ENCODE measurements at places on chromosomes 11 and 22.

DNA sequence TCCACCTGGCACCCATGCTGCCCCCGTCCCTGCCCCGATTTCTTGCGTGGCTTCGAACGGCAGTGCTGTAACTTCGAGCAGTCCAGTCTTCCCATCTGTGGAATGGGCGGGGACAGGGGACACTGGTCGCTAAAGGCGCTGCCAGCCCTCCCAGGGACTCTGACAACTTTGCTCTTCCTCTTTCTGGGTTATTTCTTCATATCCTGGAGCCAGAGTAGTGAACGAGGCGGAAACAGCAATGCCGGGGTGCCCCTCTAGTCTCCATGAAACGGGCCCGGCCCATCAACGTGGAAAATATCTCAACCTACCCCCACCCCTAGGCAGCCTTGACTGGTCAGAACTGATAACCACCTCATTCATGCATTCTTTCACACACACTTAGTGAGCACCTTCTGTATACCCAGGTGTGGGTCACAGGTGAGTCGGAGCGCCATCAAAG lies 42.8 kb downstream of the TRIOBP start:
- no peak for DNase-seq

DNA sequence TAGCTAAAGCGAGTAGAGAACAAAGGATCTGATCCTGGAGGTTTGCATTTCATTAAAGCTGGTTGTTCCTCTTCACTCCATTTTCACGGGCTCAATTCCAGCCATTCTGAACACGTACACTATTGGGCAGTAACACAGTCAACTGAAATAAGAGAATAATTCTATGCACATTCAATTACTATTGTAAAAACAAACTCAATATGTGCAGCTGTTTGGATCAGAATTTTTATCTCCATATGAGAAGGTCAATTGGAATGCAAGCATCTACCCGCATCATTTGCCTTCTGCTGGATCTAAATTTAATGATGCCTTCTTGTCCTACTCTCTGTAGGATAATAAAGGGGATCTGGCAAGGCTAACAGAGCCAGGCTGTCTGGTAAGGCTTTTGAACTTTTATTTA lies 562.8 kb upstream of the CCDC179 start:
- DNase-seq, result no peak

DNA sequence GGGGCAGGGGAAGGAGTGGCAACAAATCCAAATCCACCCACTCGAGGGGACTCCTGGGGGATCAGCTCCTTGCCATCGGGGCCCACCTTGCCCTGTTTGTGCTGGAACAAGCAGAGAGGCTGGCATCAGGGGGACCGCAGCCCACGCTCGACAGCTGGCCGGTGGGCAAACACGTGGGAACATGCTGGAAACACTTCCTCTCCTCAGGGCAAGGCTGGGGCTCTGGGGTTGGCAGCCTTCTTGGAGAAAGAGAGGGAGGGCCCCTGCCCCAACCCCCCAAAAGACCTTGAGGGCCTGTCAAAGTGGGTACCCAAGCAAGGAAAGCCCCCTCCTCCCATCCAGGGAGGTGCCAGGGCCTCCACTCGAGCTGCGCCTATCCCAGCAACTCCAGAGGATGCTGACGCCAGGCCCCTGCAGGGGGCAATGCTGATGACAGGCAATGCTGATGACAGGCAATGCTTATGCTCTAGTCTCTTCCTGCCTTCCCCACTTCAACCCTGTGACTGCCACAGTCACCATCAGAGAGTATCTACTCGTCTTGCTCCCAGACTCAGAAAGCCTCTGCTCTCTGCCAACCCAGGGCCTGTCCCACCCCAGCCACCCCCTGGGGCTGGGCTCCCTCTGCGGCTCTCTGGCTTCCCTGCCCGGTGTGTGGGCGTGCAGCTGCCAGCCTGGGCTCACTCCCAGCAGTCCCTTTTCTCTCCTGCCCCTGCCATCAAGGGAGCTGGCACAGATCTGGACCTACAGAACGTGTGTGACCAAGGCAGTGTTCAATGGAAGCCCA lies 6.0 kb downstream of the ESS2 start:
- DNase-seq, result no peak

- DNase-seq, result peak; percentile 54
Measured at GRCh38 chr22:31526270-31526669, 29.9 kb downstream of the SFI1 start.

DNA sequence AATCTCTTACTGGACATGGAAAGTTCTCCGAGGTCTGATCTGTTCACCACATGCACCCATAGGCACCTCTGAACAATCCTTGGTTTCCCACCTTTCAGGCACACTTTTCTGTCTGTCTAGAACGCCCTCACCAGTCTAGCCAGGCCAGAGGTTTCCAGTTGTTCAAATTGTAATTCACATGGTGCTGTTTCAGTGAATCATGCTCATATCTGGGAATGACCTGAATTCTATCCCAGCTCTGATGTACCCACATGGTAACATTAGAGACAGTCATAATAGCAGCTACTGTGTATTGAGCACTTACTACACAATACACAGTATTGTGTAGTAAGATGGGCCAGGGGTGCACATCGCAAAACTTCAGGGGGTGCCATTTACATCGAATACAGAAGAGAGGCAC lies 138.2 kb downstream of the COMMD9 start:
- DNase-seq, result no peak

Measured in activated T-cell treated with anti-CD3 and anti-CD28 coated beads for 24 hours (primary cell).